ENCODE measurements at places on chromosomes 3 and 15. TPM values are rescaled to one million over a fixed set of nuclear protein-coding genes. Genes with fewer than 3 reads are reported as not detected.
A peak's percentile ranks its signal among the peaks of the same experiment; 100 is the strongest.

The CHRD gene
- total RNA-seq, result 6.8 TPM

The TLR9 gene
- total RNA-seq, result 0.12 TPM

The ARPIN gene
- total RNA-seq, result 7.3 TPM

The LRRC34 gene
- total RNA-seq, result 0.81 TPM

The CPNE4 gene
- total RNA-seq, result 30.3 TPM

The SEMA5B gene
- total RNA-seq, result 7.4 TPM

The TSC22D2 gene
- total RNA-seq, result 45.6 TPM

DNA sequence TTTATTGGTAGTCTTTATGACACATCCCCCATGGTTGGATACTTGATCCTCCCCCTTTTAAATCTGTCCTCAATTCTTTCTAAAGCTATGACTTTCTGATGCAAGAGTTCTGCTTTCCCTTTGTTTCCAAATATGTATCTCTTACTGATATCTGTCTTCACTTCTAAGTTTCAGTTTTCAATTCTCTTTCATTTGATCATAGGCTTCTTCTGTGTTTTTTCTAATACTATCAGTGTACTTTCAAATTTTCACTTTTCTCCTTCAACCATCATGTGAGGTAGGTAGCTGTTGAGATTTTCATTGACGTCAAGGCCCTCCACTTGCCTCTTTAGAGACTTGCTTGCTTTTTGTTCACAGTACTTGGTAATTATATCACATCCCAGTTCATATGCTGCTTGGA is 436.5 kb downstream of the CNTN4 start:
- DNase-seq, result no peak

DNA sequence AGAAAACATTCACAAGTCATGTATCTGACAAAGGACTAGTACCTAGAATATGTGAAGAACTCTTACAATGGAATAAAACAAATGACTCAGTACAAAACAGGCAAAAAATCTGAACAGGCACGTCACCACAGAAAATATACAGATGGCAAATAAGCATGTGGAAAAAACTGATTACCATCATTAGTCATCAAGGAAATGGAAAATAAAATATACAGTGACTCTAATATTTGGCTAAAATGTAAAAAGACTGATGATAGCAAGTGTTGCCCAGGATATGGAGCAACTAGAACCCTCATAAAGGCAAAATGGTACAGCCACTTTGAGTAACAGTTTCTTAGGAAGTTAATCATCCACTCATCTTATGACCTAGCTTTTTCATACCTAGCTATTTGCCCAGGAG is 95.8 kb upstream of the ABHD17C start:
- no peak for DNase-seq

DNA sequence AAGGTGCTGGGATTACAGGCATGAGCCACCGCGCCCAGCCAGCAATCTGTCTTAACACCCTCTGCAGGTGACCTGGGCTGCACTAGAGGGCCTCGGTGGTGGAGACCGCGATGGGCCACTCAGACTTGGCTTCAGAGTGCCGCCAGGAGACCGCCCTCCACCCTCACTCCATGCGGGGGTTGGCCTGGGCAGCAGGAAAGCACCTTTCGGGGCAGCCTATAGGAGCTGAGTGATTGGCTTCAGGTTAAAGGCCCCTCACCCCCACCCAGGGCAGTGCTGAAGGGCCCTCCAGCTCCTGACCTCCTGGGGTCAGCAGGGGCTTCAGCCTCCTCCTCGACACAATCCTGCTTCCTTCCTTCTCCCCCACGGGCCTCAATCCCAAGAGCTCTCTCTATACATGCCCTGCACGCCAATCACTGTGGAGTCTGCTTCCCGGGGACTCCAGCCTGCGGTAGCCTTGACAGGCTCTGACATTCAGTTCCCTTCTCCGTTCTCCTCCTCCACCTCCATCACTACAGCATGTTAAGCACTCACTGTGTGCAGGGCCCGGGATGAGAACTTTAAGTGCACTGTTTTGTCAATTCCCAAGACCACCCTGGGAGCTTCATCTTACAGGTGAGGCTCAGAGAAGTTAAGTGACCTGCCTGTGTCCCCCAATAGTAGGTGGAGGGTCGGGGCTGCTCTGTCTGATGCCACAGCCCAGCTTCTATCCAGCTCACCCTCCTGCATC is 225.3 kb downstream of the XXYLT1 start:
- DNase-seq, result no peak

GRCh38 chr3:86837871-86838270 is 153.1 kb downstream of the VGLL3 start:
- no peak for DNase-seq

- no peak for DNase-seq
Measured at GRCh38 chr15:52068004-52068615, 44.5 kb downstream of the BCL2L10 start.

DNA sequence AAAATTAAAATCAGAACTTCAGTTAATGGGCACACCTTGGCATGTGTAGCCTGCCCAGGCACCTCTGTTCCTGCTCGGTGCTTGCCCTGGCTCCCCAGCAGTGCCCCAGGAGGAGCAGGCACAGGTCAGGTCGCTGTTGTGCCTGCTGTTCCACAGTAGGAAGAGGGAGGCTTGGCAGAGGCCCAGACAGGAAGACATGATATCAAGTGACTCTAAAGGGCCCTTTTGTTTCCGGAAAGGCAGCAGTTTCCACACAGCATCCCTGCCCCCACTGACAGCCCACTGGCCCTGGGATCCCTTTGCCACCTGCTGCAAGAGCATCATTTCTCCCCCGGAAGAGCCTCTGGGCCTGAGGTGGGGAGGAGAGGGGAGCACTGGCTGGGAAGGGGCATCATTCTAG is 40.5 kb upstream of the HES1 start:
- peak; percentile 58 for DNase-seq

GRCh38 chr3:171269542-171269941 is 190.7 kb downstream of the TNIK start:
- no peak for DNase-seq

DNA sequence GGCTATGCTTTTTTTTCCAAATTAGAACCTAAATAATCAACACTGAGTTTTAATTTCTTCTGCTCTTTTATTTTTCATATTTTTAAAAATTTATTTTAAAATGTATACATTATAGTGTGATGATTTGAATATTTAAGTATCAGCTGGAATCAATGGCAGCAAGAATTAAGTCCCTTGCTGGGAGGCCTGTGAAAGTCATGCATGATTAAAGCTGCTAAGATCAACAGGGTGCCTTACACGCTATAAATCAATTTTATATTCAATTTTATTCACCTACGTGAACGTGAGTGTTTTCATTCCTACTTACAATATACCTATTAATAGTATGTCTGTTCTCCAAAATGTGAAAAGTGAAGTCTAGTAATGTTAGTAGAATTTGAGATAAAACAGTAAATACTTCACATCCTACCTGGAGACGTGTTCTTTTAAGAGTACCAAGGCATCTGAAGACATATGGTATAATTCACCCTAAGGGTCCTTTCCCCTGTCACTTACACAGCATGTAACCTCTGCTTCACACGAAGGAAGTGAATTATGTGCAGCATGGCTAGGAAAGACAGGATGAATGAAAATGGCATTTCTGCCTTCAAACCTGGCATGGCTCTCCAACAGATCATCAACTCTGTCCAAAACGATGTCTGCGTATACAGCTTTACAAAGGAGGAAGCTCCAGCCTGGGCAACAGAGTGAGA is 640.4 kb upstream of the ROBO1 start:
- DNase-seq, result no peak

DNA sequence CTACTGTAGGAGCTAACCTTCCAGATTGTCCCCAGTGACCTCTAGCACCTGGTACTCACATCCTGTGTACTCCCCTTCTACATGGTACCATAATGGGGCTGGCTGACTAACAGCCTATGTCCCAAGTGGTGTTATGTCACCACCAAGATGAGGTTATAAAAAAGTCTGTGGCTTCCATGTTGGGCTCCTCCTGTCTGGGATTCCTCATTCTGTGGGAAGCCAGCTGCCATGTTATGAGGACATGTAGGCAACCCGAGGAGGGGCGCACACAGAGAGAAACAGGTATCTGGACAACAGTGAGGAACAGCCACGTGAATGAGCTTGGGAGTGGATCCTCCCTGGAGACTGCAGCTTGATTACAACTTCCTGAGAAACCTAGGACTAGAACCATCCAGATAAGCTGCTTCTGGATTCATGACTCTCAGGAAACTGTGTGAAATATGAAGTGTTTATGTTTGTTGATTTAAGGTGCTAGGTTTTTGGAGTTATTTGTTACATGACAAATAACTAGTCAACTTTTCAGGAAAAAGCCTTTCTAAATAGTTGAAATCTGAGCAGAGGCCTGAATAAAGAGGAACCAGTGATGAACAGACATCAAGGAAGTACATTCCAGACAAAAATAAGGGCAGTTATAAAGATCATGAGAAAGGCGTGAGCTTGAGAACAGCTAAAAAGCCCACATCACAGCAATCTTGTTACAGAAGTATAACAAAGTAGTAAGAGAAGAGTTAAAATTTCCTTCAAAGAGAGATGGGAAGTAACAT is 21.7 kb downstream of the GOLIM4 start:
- DNase-seq, result no peak

DNA sequence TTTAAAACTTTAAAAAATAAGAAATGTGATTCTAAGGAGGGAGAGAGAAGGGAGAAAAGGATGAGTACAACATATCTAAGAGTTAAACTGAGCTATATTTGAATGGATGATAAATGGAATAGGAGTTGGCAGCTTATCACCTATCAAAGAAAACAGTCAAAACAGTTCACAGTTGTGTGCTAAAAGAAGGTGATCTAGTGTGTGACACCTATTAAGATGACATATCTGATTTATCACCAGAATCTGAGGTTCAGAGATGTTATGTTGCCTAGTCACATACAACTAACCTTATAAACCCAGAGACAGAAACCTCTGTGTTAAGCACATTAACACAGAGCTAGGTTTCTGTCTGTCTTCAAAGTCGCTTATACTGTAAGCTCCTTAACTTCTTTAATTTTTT is 3.0 kb downstream of the ATP13A3 start:
- DNase-seq, result no peak

DNA sequence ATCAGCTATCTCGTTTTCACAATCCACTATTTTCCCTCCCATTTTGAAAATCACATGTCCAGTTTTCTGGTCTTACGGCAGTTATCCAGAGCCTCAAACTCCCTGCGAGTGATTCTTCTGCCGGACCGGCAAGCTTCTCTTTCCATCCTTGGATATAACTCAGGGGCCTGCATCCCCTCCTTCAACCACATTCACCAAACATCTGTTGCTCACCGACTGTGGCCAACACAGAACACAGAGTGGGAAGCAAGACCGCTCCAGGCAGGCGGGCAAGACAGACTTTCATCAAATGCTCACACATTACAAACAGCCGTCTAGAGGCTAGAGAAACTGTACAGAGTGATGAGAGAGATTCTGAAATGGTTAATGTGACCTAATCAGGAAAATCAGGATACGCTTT is 7.6 kb upstream of the SLC12A8 start:
- DNase-seq, result no peak

DNA sequence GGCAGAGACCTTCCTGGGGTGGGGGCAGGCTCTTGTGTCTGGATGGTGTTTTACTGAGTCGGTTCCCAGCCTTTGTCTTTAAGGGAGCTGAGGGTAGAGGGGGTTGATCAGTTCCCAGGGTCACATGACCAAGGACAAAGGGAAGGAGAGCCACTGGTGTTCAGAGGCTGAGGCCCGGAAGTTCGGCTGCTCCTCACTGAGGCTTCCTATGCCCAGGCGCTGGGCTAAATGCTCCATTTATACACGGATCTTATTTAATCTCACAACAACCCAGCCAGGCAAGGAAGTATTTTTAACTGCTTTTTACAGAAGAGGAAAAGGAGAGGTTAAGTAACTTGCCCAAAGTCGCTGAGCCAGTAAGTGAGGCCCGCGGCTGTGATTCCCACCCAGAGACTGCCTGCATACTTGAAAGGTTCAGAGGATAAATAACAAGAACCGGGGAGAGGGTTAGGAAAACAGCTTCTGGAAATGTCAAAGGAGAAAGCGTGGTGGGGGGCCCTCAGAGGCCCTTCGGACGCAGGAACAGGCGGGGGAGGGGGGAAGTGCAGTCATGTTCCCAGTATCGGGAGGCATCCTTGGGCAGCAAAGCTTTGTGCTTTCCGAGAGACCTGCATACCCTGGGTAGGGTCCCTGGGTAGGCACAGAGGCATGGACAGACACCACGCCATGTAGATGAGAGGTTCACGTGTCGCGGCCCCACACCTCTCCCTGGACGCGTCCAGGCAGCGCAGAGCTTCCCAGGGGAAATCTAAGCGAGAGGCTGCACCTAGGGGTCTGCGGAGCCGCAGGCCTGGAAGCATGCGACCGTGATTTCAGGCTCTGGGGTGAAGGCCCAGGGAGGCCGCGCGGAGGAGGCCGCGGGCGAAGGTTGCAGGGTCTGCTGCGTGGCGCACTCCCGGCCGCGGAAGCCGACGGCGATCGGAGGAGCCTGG is 21.3 kb downstream of the EPHB3 start:
- DNase-seq, result peak; percentile 72

DNA sequence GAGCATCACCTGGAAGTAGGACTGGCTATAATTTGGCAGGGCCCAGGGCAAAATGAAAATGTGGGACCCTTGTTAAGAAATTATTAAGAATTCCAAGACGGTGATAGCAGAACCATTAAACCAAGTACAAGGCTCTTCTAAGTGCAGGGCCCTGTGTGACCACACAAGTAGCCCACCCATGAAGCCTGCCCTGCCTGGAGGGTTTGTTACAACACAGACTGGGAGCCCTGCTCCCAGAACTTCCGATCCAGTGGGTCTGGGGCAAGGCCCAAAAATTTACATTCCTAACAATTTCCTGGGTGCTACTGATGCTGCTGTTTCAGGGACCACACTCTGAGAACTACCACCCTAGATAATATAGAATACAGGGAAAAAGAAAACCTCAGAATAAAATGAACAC is 314.6 kb upstream of the WNT5A start:
- DNase-seq, result no peak

- DNase-seq, result no peak
Measured at GRCh38 chr3:1726741-1727140, 371.9 kb upstream of the CNTN4 start.

GRCh38 chr3:50241163-50241562 is 5.2 kb downstream of the GNAI2 start:
- no peak for DNase-seq

- no peak for DNase-seq
Measured at GRCh38 chr3:100975714-100976113, 17.5 kb downstream of the ABI3BP start.

GRCh38 chr3:64023861-64024223 is 548 bp upstream of the PSMD6 start:
- no peak for DNase-seq

DNA sequence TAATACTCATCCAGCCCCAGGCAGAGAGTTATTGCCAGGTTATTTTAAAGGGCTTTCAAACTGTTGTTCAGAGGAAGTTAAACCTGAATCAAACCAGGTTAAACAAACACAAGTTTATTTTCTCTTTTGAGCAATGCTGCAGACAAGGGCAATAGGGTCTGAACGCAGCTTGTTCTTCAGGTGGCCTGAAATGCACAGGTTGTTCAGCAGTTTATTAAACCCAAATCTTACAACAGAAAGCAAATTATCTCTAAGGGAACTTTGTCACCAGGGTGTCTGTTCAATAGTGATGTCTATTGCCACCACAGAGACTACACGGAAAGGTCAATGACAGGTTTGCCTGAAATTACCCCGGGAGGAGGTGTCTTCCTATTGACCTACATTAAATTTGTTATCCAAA is 134.0 kb downstream of the IL5RA start:
- DNase-seq, result no peak

Data from heart left ventricle (tissue), 16 donors.